ENCODE measurements at places on chromosomes 16 and 17.

DNA sequence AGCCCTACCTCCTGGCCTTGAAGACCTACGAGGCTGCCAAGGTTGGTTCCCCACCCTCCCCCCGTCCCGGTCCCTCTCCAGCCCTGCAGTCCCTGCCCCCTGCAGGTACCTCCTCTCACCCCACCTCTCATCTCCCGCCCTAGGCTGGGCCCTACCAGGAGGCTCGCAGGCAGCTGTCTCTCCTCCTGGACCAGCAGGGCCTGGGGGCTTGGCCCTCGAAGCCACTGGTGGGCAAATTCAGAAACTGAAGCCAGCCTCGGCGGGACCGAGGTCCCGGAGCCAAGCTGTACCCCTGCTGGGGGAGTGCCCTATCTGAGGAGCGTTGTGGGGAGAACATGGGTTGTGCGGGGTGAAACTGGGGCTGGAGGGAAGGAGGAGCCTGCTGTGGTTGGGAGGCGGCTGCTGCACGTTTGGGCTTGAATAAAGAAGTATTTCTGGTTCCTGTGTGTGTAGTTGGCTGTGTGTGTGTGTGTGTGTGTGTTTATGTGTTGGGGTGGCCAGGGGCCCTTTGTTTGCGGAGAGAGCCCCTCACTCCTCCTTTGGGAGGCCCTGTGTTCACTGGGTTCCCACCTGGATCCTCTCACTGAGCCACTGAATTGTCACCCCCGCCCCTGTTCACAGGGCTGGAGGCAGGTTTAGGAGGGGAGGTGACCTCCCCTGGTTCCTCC, 5.9 kb downstream of the ADAD2 start:
- no peak for DNase-seq

GRCh38 chr17:57086069-57086930, 1.3 kb downstream of the AKAP1 start:
- no peak for DNase-seq

DNA sequence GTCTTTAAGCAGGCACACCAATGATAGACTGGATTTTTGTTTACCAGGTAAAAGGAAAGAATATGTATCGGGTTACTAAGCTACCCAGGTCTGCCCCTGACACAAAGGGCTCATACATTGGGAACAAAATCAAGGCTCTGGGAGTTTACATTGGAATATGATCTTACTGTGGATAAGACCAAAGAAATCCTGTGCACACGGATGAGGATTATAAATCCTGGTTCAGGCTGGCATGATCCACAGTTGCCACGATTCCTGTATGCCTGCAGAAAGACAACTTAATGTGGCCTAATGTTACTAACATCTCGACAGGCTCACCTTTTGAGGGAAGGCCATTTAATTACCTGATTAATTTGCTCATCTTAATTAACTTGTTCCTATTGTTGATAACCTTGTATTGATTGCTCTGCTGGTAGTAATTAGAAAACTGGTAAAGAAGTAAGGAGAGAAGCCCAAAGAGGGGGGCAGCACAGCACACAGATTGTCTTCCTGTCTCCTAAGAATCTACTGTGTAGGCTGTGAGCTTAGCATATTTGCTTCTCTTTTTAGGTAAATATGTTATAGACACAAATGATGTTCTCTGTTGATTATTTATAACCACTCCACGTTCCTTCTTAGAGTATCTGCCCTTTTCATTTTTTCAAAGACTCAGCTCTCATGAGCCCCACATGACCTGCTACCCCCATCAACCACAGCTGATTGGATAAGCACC, 51.0 kb upstream of the TOX3 start:
- no peak for DNase-seq

DNA sequence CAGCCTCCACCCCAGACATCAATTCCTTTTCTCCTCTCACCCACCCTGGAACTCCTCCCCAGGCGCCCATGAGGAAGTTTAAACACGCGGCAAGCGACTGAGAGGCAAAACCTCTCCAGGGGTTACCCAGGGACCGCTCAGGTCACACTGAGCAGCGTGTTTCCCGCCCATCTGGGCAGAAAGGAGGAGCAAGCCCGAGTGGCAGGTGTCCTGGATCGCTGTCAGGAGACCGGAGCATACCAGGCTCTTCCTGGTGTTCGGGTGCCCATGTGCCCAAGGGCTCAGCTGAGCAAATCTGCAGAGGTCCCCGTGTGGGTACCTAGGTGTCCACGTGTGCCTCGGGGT, 491 bp downstream of the SLC25A19 start:
- peak; percentile 32 for DNase-seq

DNA sequence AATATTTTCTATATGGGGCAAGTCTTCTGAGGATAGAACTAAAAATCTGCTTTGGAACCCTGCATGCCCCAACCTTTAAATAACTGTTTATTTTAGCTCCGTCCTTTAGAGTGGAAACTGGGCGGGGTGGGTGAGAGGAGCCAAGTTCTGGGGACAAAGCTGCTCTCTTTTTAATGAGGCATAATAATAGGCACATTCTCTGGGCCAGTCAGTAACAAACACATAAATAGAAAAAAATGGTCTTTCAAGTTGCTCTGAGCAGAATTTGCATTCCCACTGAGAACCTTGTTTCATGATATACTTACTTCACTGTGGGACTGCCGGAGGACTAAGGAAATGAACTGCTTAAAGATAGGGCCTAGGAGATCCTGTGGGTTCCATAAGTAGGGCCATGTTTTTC, 51.5 kb downstream of the KNOP1 start:
- DNase-seq: no peak

DNA sequence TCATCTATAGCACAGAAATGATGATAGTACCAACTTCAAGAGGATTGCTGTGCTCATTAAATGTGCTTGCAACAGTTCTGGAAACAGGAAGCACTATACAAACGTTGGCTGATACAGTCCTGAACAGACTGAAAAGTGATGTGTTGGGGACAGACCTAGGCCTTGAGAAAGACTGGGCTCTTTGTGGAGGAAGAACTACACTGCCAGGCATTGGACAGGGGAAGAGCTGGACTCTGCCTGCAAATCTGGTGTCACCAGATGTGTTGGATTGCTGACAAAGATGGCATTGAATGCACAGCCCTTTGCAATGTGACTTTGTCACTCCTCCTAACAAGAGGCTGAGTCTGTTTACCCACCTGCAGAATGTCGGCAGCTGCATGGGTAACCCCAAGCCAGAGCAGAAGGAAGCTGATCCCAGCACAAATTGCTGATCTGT, 12.4 kb upstream of the ST6GALNAC2 start:
- DNase-seq: no peak

DNA sequence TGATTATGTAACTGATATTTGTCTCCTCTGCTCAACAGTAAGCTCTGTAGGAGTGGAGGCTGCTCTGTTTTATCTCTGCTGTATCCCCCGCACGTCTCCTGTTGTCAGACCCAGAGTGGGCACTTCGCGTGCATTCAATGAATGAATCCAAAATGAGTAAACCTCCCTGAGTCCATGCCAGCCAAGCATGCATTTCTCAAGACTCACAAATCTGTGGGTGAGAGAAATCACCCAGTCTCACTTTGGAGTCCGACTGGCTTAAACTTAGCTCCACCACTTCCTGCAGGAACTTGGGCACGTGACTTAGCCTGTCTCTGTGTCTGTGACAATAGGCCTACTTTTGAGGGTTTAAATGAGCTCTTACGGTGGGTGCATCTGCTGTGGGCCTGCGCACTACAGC, 3.7 kb downstream of the PNPO start:
- DNase-seq: no peak

- DNase-seq: no peak
These were observed 182.3 kb downstream of the TMEM132E start for GRCh38 chr17:34761646-34762045.

GRCh38 chr16:77637940-77638339, 84.4 kb upstream of the NUDT7 start:
- no peak for DNase-seq

DNA sequence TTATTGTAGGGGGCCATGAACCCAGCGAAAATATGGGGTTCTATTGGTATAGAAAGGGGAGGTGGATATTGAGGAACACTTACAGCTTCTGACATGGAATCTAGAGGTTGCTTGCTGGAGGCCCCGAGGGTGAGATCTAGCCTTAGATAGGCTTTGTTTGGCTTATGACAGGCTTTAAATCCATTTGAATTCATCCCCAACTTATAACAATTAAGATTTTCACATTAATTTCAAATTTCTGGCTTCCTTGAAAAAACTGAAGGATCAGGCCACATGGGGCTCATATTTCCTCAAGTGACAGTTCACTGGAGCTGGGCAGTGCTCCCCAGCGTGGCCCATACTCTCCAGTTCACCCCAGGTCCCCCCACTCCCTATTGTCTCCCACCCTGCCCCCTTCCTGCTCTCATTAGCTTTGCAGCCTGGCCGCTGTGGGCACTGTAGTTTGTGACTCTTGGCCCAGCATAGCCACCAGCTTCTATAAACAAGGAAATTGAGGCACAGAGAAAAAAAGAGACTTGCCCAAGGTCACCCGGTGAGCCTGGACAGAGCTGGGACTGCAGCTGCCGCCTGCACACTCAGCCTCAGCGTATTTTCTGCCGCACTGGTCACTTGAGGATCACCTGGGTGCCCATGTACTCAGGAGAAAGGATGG, 19.8 kb upstream of the ADGRG1 start:
- DNase-seq: no peak

DNA sequence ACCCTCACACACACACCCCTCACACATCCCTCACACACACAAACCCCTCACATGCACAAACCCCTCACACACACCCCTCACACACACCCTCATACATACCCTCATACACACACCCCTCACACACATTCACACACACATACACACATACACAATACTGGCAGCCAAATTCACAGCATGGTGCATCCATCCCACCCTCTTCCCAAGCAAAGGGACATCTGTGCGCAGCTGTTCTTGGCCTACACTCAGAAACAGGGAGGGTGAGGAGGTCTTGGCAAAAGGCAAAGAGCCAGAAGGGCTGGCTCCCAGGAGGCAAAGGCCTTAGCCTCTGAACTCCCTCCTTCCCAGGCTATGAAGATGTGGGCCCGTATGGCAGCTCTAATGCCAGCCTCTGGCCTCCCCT, 23.4 kb downstream of the C17orf67 start:
- DNase-seq: no peak
